Ascending aorta (tissue), 2 donors: ENCODE measurements at places on chromosomes 2 and 18.

- peak; percentile 79 for DNase-seq
These were observed 6.9 kb upstream of the STAT1 start for GRCh38 chr2:191020742-191021381.

DNA sequence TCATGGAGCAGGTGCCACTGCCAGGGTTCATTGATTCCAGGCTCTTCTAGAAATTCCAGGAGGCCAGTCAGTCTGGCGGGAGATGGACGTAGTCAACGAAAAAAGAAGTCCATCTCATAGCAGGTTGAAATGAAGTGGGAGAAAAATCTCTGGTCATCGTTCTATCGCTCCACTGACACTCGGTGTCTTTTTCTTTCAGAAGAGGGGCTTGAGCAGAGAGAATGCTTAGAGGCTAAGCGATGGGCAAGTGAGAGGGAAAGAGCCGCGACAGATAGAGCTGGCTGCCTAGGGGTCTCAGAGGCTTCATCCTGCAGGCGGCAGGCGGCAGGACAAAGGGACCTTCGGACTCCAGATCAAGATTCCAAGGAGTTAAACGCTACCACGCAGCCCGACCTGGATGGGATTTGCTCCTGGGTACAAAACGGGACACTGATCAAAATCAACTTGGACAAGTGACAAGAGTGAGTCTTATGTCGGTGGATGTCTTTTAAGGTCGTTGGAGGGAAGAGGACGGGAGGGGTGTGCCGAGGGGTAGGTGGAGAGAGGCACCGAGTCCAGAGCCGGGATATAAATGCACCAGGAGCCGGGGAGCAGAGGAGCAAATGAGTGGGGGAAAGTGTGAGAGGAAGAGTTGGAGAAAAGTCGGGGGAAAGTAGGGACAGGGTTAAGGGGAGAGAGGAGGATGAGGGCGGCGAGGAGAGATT lies 677 bp upstream of the TMEM178A start:
- DNase-seq: no peak

GRCh38 chr2:107312240-107312639 lies 426.3 kb upstream of the ST6GAL2 start:
- no peak for DNase-seq

GRCh38 chr2:173983391-173983871 lies 18.3 kb upstream of the SP3 start:
- DNase-seq: no peak

DNA sequence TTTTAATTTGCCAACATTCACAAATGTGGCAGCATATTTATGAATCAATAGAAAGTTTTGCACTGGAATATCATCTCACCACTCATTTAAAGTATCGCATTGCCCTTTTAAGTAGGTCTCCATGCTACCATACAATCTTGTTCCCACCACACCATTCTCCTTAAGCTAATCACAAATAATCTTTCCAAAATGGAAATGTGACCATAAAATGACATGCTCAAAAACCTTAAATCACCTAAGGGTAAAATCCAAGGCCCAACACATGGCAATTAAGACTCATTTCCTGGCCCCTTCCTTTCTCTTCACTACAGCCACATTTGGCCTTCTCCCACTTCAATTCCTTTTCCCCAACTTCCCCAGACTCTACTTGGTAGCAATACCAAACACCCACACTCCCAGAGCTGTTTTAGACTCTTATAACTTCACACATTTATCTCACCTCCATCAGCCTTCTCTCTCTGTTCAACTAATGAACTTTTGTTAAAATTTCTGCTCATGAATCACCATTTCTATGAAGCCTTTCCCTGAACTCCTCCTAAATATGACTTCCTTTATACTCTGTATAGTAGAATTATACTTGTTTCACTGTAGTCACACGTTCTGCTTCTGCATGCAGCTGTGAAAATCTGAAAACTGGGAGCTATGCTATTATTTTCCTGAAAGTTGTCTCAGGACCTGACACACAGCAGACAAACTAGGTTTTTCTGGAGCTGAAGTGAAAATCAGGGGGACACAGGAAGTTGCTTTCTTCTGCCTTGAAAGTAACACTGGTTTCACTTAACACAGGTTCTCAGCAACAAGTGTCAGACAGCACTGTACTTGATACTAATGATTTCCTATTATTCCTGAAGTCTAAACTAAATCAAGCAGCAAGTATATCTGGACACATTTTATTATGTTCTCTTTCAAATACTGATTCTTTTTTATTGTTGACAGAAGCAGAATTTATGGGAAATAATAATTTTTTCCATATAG lies 303.9 kb downstream of the ZEB2 start:
- DNase-seq: no peak

- no peak for DNase-seq
These were observed 109.9 kb upstream of the COPS8 start for GRCh38 chr2:236975766-236976165.

DNA sequence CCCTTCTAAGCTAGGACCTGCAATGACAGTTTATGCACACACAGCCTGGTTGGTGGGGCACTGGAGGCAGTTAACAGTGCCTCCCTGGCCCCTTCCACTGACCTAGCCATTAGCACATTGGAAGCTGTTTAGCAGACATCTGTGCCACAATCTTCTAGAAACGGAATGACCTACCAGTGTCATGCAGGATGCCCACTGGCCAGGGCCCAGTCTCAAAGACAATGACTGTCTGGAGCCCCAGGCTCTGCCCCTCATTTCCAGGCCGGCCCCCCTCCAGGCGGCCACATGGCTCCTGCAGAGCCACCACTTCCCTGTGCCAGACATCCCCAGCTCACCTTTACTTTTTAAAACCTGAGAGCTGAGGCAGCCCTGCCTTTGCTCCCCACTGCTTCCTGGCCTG lies 123.5 kb upstream of the CAPN13 start:
- no peak for DNase-seq

DNA sequence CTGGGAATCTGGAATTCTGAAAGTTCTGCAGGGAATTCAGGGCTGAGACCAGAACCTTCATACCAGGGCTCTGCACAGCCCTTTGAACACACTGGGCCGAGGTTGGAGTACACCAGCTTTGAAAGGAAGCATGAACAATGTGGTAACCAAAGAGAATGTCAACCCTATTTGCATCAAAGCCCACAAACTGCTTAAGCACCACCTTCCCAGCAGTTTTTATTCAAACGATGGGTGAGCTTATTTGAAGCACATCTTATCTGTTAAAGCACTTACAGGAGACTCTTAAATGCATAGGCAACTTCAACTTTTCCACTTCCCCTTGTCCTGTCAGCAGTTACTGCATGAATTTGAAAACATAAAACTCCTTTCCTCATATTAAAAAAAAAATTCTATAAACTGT lies 96.6 kb downstream of the TXNL1 start:
- no peak for DNase-seq

- DNase-seq: no peak
These were observed 47.5 kb downstream of the VSNL1 start for GRCh38 chr2:17588031-17588430.

GRCh38 chr2:191926671-191927070 lies 79.8 kb upstream of the CAVIN2 start:
- no peak for DNase-seq

DNA sequence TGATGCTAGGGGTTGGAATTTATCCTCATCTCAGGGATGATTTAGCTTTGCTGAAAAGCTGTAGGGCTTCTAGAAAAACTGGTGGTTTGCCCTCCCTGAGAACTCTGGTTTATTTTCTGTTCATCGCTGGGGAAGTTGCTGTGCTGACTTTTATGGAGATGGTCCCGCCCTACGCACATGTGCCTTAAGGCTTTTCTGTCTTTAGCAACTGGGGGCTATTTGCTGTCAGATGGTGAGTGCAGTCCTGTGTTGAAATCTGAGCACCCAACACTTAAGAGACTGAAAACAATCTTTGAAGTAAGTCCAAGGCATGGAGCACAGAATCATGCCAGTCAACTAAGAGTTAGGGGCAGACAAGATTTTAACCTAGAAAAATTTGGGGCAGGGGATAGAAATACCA lies 2148.4 kb upstream of the CELF4 start:
- DNase-seq: no peak

DNA sequence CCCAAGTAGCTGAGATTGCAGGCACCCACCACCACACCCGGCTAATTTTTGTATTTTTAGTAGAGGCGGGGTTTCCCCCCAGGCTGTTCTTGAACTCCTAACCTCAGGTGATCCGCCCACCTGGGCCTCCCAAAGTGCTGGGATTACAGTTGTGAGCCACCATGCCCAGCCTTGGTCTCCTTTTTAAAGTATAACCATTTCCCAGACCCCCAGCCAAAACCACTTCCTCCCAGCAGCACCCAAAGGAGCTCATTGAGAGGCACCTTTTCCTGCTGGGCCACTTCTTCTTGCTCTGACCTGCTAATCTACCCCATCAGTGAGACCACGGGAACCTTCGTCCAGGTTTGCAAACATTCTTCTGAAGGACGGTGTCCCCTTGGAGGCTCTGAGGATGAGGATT lies 69.9 kb downstream of the INPP5D start:
- no peak for DNase-seq

DNA sequence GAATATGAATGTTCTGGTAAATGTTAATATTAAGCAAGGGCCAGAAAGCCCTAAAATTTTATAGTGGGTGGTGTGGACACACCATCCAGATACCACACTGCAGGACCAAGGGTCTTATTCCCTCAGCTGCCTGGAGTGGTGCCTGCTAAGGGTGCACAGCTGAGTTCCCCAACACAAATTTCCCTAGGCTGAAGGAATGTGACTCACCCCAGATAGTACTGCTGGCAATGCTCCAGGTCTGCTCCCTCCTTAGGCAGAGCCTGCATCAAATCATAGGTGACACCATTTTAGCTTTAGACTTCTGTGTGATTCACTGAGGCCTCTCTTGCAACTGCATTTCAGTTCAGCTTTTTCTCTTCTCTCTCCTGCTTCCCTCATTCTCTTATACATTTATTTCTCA lies 321.1 kb downstream of the SATB2 start:
- DNase-seq: no peak

DNA sequence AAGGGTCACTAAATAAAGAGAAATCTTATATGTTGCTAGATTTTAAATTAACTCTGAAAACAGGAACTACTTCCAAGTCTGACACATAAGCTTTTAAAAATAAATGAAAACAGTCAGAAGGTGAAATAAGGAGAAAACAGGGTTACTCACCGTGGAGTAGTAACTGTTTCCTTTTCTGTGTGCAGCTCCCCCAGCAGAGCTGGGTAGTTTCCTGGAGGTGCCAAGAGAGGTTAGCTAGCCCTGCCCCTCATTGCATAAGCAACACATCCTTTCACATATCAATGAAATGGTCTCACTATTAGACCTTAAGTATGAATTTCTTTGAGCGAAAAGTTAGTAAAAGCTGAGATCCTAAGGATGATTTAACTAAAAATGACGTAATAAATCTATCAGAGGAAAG lies 54.0 kb upstream of the GPR75 start:
- DNase-seq: no peak

GRCh38 chr2:122610948-122611609 lies 855.6 kb downstream of the TSN start:
- no peak for DNase-seq

- no peak for DNase-seq
These were observed 86.8 kb upstream of the CBLN2 start for GRCh38 chr18:72630991-72631390.

GRCh38 chr2:61416871-61417645 lies 53.8 kb downstream of the USP34 start:
- no peak for DNase-seq

DNA sequence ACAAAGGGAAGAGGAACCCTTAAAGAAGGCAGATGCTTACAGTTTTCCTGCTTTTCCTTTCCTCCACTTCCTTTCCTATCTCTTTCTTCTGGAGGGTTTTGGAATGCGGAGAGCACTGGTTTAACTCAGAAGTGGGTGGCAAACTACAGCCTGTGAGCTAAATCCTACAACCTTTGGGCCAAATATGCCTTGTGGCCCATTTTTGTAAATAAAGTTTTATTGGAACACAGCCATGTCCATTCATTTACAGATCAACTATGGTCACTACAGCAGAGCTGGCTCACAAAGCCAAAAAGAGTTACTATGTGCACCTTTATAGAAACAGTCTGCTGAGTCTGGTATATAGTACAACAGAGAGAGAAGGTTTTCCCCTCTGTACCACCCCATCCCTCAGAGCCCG lies 69.1 kb downstream of the CCDC93 start:
- no peak for DNase-seq

GRCh38 chr2:120787822-120788700 lies 52.4 kb downstream of the GLI2 start:
- no peak for DNase-seq

DNA sequence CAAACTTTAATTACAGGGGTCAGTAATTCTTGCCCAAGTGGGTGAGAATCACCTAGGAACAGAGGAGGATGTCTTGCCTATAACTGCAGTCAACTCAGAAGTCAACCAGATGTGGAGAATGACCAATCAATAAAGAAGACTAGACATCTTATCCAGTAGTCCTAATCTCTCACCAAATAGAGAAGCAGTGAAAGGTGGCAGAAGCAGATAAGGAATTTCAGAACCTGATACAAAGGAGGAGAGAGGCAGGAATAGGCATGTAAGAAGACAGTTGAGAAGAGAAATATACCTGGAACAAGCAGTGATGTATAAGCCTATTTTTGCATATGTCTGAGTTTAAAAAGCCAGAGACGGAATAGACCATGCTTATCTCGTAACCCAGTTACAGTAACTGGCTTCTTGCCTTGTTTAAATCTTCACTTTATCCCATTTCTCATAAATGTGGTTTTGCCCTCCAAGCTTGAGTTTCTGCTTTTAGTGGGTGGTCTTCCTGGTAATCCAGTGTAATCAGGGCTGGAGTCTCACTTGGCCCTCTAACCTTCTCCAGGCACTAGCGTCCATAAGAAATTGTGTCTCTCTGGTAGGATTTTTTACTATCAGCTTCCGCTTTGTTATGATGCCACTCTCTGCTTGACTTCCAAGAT lies 401.0 kb downstream of the SUCLG1 start:
- no peak for DNase-seq

DNA sequence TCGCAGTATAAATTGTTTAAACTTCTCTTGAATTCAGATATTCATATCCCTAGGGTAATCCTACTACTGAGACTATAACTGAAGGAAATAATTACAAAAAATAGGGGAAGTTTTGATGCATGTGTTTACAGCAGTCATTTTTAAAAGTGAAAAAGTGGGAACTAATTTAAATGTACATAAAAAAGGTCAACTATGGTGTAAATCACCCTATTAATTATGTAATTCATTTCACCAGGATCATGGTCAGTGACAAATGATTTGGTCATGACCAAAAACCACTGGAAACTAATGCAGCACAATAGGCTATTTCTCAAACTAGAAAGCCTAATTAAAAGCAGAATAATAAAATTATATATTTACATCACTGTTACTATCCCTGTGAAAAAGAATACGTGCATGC lies 5.0 kb upstream of the CNGA3 start:
- DNase-seq: no peak
